ENCODE measurements at places on chromosomes 2 and 18.

DNA sequence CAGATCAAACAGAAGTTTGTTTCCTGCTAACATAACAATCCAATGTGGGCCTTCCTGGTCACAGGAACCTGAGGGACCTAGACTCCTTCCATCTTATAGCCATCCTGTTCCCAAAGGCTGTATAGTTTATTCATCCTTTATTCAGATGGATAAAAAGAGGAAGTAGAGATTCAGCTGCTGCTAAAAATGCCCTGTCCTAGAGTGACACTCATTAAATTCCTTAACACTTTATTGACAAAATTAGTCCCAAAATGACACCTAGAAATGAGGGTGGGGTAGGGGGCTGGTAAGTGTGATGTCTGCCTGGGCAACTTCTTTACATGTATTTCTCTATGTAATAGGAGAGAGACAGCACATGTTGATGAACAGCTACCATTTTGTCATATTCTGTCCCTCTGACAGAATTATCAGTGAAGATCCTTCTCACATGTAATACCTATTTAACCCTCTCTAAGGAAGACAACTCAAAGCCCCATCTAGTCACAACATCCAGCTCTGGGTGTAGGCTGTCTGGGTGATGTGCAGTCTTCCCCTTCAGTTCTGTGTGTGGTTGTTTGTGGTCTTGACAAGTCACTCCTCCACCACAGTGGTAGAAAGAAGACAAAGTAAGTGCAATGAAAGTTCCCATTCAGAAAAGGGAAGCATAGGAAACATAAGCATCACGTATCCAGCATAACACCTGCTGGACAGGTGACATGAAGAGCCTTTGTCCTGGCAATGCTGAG lies 253.9 kb upstream of the CNTNAP5 start:
- DNase-seq: no peak

- no peak for DNase-seq
Measured at GRCh38 chr18:41798879-41799278, 156.2 kb upstream of the PIK3C3 start.

- peak; percentile 11 for DNase-seq
Measured at GRCh38 chr2:63594660-63595059, 5.9 kb downstream of the MDH1 start.

DNA sequence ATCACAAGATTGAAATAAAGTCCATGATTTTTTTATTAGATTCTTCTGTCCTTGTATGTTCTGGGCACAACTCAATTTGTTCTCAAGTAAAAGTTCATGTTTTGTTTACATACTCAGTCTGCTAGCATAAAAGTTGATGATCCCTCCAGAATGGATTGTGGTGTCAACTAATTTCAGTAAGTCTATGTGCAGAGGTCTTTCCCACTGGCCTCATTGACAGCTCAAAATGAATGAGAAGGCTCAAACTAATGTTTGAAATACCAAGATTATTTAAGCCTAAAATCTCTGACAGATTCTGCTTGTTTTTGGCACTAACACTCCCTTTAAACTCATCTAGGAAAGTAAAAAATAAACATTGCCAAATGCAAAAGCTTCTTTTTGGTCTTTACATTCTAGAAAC lies 561.2 kb upstream of the CNTNAP5 start:
- DNase-seq: no peak

- DNase-seq: no peak
Measured at GRCh38 chr2:111101592-111101991, 19.1 kb upstream of the BCL2L11 start.

DNA sequence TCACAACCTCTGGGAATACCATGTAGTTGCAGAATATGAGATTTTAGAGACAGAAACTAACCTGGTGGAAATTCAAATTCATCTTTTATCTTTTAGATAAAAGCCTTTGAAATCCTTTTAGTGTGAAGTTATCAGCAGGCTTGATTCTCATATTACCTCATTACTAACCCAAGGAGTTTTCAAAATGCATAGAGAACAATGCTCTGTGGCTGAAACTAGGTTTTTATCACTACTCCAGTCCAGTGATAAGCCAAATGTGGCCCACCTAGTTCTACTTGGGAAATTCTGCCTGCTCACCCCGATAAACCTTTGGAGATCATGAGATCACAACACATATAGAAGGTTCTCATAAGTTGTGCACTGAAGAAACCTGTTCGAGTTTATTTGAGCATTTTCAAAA lies 121.7 kb downstream of the MMADHC start:
- DNase-seq: no peak

- DNase-seq: no peak
Measured at GRCh38 chr2:126766969-126767296, 111.0 kb downstream of the GYPC start.

DNA sequence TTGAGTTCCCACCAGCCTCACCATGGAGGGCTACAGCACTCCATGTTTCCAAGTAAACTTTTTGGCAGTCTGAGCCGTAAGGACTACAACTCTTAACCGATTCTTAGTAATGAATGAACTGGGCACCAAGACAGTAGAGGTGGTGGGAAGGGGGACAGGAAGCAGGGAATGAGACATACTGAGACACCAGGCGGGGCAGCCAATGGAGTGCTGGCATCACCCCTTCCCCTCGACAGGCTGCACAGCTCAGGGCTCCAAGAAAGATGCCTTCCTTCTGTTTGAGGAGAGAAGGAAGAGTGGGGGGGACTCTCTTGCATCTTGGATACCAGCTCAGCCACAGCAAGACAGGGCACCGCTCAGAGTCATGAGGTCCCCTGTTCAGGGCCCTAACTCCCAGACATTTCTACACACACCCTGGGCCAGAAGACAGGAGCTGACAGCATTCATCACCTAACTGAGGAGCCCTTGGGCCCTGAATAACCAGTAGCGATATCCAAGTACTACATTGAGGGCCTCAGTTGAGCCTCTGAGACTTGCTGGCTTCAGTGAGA lies 45.2 kb downstream of the USP34 start:
- DNase-seq: no peak

DNA sequence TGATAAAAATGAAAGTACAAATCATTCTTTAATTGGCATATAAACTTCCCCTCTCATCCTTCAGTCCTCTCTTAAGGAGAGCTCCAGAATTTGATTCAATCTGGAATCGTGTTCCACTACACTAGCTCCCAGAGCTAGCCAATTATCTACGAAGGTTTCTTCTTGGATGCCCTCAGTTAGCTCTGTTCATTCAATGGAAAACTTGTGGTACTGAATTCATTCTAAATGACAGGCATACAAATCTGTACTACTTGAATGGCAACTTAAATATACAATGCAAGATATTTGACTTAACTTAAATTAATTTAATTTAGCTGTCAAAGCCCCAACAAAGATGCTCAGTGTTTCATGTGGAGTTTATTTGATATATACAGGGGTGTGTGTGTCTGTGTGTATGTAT lies 1474.2 kb upstream of the CELF4 start:
- no peak for DNase-seq

GRCh38 chr2:232843834-232844233 lies 26.2 kb upstream of the SNORC start:
- no peak for DNase-seq

GRCh38 chr2:216183462-216183861 lies 74.3 kb downstream of the XRCC5 start:
- DNase-seq: no peak

- DNase-seq: no peak
Measured at GRCh38 chr2:67625178-67625577, 228.0 kb downstream of the ETAA1 start.

DNA sequence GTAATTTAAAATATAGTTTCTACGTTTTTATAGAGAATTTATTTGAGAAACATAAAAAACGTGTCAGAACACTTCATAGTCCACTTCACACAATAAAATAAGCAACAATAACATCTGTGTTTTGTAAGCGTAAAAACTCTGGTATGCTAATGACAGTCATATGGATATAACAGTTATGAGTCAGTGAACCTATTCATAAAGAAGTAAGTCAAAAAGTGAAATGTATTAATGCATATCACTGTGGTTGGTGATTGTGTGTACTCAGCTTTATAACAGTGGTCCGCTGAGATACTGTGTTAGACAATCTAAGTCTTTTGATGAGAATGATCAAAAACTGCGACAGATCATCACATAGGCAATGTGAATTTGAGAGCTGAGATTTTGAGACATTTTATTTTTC lies 153.2 kb downstream of the WDR7 start:
- DNase-seq: no peak

DNA sequence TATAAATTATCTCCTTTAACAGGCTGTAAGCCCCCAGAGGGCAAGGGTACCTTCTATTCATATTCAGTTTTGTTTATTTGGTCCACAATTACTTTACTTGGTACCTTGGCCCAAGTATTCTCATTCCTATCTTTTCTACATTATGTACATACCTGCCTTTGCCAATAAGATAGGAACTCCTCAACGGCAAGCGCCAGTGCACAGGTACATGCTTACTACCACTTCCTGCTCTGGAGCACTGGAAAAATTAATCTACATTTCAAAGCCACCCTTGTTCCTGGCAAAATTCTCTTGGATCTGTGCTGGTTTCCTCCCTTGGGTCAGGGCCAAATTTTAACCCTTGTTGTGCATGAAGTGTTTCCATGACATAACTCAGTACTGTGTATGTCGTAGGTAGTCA lies 34.3 kb upstream of the LMAN1 start:
- no peak for DNase-seq

GRCh38 chr2:176112375-176113302 lies 3.9 kb upstream of the HOXD10 start:
- DNase-seq: no peak

GRCh38 chr2:10915731-10916276 lies 4.1 kb downstream of the KCNF1 start:
- no peak for DNase-seq

- DNase-seq: no peak
Measured at GRCh38 chr2:22124003-22124402, 1000.2 kb downstream of the TDRD15 start.

GRCh38 chr2:170361090-170361936 lies 183.4 kb downstream of the MYO3B start:
- peak; percentile 65 for DNase-seq

GRCh38 chr18:38520786-38521185 lies 955.2 kb upstream of the CELF4 start:
- DNase-seq: no peak

DNA sequence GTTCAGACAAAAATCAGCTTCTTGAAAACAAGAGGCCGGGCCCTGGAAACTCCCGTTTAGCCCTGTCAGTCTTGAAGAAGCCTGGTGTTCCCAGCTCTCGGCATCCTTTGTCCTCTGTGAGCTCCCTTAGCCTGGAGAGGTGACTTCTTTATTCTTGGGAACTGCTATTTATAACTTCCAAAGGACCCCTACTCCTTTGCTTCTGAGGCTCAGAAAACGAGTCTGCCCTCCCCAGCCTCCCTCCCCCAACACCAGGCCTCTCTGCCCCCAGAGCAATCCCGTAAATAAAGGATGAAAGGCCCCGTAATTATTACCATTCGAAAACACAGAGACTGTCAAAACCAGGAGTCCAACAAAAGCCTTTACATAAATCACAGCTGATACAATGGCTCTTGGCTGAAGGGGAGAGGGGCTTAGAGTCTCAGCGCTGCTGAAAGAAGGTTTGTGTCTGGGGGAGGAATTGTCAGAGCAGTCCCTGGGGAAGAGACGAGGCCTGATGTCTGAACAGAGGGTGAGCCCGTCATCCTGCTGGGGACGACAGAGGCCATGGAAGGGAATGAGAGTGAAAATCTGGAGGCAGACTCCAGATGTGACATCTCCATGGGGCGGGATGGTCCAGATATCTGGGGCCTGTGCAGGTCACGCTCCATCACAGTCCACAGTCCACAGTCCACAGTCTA lies 283.0 kb downstream of the MYCN start:
- DNase-seq: no peak

DNA sequence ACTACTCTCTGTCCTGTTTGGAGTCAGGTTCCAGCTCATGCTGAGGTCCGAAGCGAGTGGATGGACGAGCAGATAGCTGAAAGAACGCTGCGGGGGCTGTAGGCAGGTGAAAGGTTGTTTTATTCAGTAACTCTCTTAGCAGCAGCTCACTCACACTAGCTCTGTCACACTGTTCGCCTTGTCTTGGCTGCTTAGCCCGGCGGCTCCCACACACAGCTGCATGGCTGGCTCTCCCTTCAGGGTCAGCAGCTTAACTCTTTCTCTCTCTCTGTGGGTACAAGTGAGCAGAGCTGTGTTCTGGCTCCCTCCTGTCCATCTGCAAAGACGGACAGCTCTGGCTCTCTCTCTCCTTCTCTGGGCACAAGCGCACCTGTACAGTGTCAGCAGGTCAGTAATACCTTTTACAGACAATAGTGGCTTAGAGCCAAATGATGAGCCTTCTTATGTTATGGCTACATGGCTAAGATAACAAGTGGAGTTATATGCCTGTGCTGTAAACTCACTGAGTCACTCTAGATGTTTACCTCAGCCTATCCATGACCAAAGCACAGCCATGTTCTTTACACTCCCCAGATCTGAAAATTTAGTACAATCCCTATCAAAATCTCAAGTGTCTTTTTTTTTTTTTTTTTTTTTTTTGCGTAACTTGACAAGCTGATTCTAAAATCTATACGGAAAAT lies 149.3 kb downstream of the GALNT1 start:
- DNase-seq: no peak

GRCh38 chr2:138125306-138126288 lies 161.3 kb downstream of the HNMT start:
- DNase-seq: no peak

- DNase-seq: peak; percentile 94
Measured at GRCh38 chr18:3261373-3262233, at the start of gene MYL12B. MYL12B (plus strand) TSS chr18:3262133; CDS start chr18:3272899, 10,766 bp downstream.

DNA sequence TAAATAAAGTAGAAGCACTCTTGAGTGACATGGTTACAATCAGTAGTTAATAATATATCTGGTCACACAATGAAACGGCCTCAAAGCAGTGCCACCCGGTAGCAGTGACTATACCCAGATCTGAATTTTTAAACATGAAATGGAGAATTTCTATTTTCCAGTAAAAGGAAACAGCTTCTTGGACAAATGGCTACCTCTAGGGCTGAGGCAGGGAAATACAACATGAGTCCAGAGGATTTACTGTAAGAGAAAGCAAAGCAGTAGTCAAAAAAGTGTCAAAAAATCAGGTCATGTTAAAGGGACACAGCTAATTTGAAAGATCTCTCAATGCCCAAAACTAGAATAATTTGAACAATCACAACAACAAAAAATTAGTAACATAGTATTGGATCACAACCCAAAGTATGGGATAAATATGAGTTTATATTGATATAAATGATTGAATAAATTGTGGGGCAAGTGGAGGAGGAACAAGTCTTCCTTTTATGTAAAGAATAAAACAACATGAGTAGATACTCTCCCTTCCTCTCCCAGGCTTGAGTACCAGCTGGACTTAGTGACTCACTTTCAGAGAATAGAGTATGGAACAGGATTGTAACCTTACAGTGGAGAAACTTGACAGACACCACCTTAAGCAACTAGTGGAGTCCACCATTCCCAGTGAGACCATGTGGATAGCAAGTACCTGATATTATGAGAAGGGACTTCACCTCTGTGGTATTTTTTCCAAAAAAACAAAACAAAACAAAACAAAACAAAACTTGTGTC lies 180.8 kb downstream of the MBD2 start:
- no peak for DNase-seq

- DNase-seq: no peak
Measured at GRCh38 chr18:1017227-1018058, 112.8 kb downstream of the ADCYAP1 start.

GRCh38 chr2:26605195-26605998 lies 35.8 kb downstream of the CIB4 start:
- peak; percentile 58 for DNase-seq

All from SW480 (cell line).